ENCODE measurements at places on chromosomes 3 and 15.

- no peak for DNase-seq
These were observed 8.9 kb downstream of the INSYN1 start for GRCh38 chr15:73744293-73744692.

GRCh38 chr3:150751781-150752263 lies 11.1 kb downstream of the SIAH2 start:
- no peak for DNase-seq

GRCh38 chr15:100078511-100079220 lies 263.1 kb downstream of the ADAMTS17 start:
- no peak for DNase-seq

GRCh38 chr3:123561188-123561587 lies 23.7 kb downstream of the HACD2 start:
- DNase-seq, result no peak

- peak; percentile 84 for DNase-seq
These were observed at the start of gene LSG1 for GRCh38 chr3:194671900-194672808. LSG1 (minus strand) TSS chr3:194672191; CDS start chr3:194672162, 29 bp downstream.

DNA sequence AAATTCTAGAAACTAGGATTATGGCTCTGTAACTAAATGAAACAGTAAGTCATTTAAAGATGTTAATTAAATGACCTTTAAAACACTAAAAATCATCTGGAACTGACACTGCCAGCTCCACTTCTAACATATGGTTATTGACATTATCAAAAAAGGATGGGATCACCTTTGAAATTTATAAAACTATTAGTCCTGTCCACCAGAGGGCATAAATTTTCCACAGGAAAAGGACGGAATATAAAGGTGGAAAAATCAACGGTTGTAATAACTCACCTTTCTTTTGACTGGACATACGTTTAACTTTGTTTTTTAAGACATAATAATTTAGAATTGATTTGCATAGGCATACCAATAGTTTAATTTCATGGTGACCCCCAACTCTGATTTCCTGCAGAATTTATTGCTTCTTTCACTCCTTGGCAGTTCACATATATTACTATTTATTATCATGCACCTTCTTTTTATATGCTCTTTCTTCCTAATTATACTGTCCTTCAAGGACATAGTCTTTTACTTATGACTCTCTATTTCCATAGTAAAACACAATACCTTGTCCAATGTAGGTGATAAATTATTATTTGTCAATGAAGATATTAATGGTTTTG lies 345.7 kb downstream of the CADM2 start:
- DNase-seq, result no peak

DNA sequence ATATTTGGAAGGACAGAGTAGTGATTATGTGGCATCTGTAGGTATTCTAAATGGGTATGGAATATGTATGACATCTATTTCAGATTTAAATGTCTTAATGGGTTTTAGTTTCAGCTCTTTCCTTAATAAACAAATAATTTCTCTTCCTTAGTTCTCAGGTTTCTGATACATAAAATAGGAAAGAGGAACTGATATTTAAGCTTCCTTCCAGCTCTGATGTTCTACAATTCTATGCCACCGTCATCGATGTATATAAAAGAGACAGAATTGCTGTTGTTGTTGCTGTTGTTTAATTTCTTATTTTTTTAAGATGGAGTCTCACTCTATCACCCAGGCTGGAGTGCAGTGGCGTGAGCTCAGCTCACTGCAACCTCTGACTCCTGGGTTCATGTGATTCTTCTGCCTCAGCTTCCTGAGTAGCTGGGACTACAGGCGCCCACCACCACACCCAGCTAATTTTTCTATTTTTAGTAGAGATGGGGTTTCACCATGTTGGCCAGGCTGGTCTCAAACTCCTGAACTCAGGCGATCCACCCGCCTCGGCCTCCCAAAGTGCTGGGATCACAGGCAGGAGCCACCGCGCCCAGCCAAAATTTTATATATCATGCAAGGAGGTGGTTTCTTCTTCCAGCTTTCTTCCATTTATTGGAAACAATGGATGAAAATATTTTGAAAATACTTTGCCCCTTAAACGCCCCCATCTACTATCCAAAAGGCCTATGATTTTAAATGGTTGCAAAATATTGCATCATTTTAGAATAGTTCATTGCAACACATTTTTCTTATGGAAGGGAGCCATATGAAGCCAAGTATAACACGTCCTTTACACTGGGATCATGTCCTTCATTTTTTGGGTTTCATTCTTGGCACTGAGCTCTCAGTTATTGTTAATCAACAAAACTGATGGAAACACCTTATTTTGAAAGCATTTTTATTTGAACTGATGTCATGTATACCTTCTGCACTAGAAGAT lies 13.9 kb upstream of the C15orf61 start:
- no peak for DNase-seq

DNA sequence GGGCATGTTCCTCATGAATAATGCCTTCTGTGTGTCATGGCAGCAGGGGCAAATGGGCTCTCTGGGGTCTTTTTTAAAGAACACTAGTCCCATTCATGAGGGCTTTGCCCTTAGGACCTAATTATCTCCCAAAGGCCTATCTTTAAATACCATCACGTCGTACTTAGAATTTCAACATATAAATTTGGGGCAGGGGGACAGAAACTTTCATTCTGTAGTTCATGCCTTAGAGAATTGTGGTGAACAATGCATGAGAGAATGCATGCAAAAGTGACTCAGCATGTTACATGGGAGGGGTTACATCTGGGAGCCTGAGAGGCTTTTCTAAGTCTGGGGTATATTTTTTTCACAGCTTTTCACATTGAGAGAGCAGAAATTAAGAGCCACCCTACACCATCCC lies 208.5 kb upstream of the ROPN1 start:
- no peak for DNase-seq

- no peak for DNase-seq
These were observed 616 bp upstream of the IGDCC4 start for GRCh38 chr15:65423150-65423975.

DNA sequence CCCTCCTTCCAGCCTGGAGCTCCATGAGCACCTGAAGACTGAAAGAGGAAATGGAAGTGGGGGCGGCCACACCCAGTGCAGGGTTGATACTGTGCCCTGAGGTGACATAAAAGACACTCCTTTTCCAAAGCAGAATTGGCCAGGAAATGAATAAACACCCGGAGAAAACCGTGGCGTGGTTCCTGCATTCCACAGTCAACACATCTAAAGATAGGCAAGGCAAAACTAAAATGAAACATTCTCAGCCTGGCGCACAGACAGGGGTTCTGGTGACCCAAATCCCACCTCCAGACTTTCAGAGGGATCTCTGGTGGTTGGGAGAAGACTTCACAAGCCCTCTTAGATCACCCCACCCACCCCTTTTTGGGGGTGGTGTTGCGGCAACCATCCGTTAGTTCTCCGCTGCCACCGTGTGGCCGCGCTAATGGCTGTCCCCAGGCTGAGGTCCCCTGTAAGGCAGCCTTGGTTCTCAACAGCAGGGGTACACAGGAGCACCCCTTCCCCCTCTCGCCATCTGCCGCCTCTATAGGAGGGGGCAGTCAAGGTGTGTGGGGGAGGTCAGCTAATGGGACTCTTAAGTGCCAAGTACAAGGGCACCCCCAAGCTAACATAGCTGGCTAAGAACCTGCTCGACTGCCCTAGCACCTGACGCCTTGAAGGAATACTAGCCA lies 2.5 kb upstream of the MST1R start:
- DNase-seq, result peak; percentile 26

DNA sequence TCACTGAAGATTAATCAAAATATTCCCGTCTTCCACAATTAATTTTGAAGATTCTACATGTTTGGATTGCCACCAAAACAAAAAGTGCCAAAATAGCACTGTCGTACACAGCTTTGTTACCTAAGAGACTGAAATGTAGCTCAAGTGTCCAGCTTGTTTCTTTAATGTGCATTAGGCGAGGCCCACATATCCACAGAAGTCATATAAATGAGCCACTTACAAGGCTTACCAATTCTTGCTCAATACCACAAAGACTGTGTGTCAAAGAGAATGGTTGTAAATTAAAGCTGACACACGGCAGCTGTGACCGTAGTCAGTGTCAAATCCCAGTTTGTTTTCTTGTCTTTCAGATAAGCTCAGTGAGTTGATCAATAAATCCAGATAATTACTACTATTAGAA lies 639.4 kb upstream of the TBL1XR1 start:
- DNase-seq, result no peak

GRCh38 chr3:38468765-38469164 lies 15.1 kb downstream of the ACVR2B start:
- DNase-seq, result no peak

Measured in stimulated activated CD4-positive, alpha-beta T cell treated with anti-CD3 and anti-CD28 coated beads, Interleukin-2, amount 100 ng/mL, for 4 hours (primary cell).